Ovary (tissue), 10 donors: ENCODE measurements at places on chromosomes 12 and 14. TPM values are rescaled to one million over a fixed set of nuclear protein-coding genes. Genes with fewer than 3 reads are reported as not detected.

GRCh38 chr14:36604757-36605505 lies 22.5 kb upstream of the NKX2-8 start:
- no peaks in the 10 kb centered on the region for H3K27me3 ChIP-seq
- H3K4me1 ChIP-seq: no peaks in the 10 kb centered on the region
- no peak overlapping the region for H3K27ac ChIP-seq
- DNase-seq: no peak
- H3K4me3 ChIP-seq: no peak overlapping the region
- H3K36me3 ChIP-seq: no peaks in the 10 kb centered on the region

- DNase-seq: no peak
- no peaks in the 10 kb centered on the region for H3K36me3 ChIP-seq
- H3K4me1 ChIP-seq: no peaks in the 10 kb centered on the region
- H3K4me3 ChIP-seq: no peak overlapping the region
- H3K27ac ChIP-seq: no peak overlapping the region
- no peaks in the 10 kb centered on the region for H3K27me3 ChIP-seq
Observed at GRCh38 chr12:13812168-13812567, 169.2 kb downstream of the GRIN2B start.

Gene BHLHE41
- 42.8 TPM for total RNA-seq

DNA sequence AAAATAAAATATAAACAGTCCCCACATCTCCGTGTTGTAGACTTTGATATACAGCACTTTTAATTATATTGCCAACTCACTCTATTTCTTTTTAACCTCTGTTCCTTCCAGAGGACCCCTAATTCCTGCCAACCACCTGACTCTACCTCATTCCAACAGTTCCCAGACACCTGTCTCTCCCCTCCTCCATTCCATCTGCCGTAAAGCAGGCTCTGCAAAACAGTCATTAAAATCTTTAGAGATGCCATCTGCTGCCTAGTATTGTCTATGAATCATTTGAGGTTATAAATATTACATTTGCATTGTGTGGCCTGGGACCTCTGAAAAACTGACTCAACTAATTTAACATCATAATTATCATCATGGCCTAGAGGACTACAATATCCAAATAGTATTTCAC lies 148.8 kb upstream of the DCN start:
- H3K27ac ChIP-seq: no peak overlapping the region
- no peaks in the 10 kb centered on the region for H3K27me3 ChIP-seq
- H3K4me3 ChIP-seq: no peak overlapping the region
- no peak for DNase-seq
- H3K4me1 ChIP-seq: peaks cover 2% of the 10 kb centered on the region

- H3K36me3 ChIP-seq: no peaks in the 10 kb centered on the region
- no peak for DNase-seq
- H3K27ac ChIP-seq: no peak overlapping the region
- H3K4me1 ChIP-seq: no peaks in the 10 kb centered on the region
- H3K4me3 ChIP-seq: no peak overlapping the region
Observed at GRCh38 chr14:55662752-55663151, 82.7 kb downstream of the KTN1 start.

DNA sequence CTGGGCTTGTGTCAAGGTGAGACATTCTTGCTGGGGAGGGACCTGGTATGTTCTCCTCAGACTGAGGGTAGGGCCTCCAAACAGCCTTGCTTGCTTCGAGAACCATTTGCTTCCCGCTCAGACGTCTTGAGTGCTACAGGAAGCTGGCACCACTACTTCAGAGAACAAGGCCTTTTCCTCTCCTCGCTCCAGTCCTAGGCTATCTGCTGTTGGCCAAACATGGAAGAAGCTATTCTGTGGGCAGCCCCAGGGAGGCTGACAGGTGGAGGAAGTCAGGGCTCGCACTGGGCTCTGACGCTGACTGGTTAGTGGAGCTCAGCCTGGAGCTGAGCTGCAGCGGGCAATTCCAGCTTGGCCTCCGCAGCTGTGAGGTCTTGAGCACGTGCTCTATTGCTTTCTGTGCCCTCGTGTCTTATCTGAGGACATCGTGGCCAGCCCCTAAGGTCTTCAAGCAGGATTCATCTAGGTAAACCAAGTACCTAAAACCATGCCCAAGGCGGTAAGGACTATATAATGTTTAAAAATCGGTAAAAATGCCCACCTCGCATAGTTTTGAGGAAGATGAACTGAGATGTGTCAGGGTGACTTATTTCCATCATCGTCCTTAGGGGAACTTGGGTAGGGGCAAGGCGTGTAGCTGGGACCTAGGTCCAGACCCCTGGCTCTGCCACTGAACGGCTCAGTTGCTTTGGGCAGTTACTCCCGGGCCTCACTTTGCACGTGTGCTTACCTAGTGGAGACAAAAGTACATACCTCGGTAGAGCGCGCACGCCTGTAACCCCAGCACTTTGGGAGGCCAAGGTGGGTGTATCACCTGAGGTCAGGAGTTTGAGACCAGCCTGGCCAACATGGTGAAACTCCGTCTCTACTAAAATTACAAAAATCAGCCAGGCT lies 4.3 kb downstream of the GAPDH start:
- peaks cover 7% of the 10 kb centered on the region for H3K4me1 ChIP-seq
- H3K27ac ChIP-seq: no peak overlapping the region
- H3K36me3 ChIP-seq: no peaks in the 10 kb centered on the region
- DNase-seq: no peak

GRCh38 chr14:92585981-92586937 lies 72.7 kb downstream of the RIN3 start:
- H3K27me3 ChIP-seq: no peaks in the 10 kb centered on the region
- peak overlapping the region; percentile 67 for H3K27ac ChIP-seq

- H3K36me3 ChIP-seq: no peaks in the 10 kb centered on the region
- no peaks in the 10 kb centered on the region for H3K27me3 ChIP-seq
- peak; percentile 81 for DNase-seq
- H3K4me1 ChIP-seq: peaks cover 25% of the 10 kb centered on the region
- peak within 1 kb of the TSS; percentile 99 for H3K27ac ChIP-seq
- peak within 1 kb of the TSS; percentile 42 for H3K4me3 ChIP-seq
Observed at GRCh38 chr12:53499266-53500141, at the start of gene MAP3K12. Gene MAP3K12 (minus strand): TSS chr12:53499458. CDS start chr12:53487391, 12,067 bp downstream.

DNA sequence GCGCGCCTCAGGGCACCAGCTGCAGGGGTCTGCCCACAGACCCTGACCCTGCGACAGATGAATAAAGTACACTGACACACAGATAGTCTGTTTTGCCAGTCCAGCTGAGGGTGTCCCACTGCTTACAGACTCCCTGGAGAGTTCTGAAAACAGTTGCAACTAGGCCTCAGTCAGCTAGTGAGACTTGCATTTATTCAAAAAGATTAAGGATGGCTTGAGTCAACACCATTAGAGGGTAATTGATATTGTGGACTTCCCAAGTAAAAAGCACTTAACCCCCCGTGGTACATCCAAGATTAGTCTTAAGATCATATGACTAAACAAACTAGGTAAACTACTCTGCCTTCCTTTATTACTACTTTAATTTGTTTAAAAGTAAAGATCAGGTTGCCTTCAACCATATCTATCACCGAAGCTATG lies 11.1 kb upstream of the PSEN1 start:
- H3K27me3 ChIP-seq: no peaks in the 10 kb centered on the region
- no peak for DNase-seq
- no peaks in the 10 kb centered on the region for H3K36me3 ChIP-seq
- no peak overlapping the region for H3K4me3 ChIP-seq
- H3K4me1 ChIP-seq: no peaks in the 10 kb centered on the region

GRCh38 chr12:117294189-117294603 lies 67.2 kb downstream of the NOS1 start:
- H3K27me3 ChIP-seq: no peaks in the 10 kb centered on the region
- no peak overlapping the region for H3K4me3 ChIP-seq
- H3K4me1 ChIP-seq: no peaks in the 10 kb centered on the region
- no peak overlapping the region for H3K27ac ChIP-seq
- H3K36me3 ChIP-seq: no peaks in the 10 kb centered on the region
- no peak for DNase-seq

Gene HOXC11
- total RNA-seq: not detected

Gene DPF3
- total RNA-seq: 34.4 TPM

DNA sequence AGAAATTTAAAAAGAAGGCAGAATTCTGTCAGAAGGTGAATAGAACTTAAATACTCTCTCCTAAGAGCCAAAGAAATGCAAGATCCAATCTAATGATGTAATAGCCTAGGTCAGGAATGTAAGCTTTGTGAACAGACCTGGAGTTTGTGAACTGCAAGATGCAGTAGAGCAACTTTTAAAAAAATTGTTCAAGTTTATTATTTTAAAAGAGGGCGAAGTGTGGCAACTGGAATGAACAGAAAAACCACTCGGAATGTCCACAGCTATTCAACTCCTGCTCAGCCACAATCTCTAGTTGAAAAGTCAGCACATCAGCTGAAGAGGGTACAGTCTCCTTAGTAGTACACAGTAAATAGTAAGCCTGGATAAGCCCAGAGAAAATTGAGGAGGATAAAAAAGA lies 228.8 kb downstream of the PPFIA2 start:
- no peaks in the 10 kb centered on the region for H3K27me3 ChIP-seq
- H3K4me1 ChIP-seq: no peaks in the 10 kb centered on the region
- H3K4me3 ChIP-seq: no peak overlapping the region
- H3K27ac ChIP-seq: no peak overlapping the region
- no peaks in the 10 kb centered on the region for H3K36me3 ChIP-seq

- peaks cover 3% of the 10 kb centered on the region for H3K4me1 ChIP-seq
- H3K27me3 ChIP-seq: no peaks in the 10 kb centered on the region
- H3K36me3 ChIP-seq: no peaks in the 10 kb centered on the region
- H3K27ac ChIP-seq: no peak overlapping the region
- H3K4me3 ChIP-seq: no peak overlapping the region
Observed at GRCh38 chr14:94575730-94576585, 5.3 kb upstream of the SERPINA5 start.

Gene AICDA
- not detected for total RNA-seq

Gene FAIM2
- total RNA-seq: 19.3 TPM

DNA sequence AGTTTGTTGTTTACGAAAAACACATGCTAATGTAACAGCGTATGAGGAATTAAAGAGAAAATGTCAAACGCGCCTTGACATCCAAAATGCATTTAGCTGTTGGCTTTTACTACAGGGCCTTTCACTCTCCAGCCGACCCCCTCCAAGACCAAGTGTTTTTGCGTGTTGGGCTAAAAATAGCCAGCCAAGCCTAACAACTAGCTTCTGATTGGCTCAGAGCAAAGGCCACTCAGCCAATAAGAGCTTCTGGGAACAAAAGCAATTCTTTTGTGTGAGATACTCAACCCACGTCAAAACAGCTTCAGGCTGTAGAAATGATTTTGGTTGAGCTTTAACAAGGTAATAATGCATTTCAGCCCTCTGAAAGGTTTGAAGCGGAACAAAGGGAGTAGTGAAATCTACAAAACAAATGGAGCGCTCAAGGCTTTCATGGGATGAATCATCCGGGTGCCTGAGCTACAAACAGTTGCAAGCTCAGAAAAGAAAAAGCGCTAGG lies 198.7 kb upstream of the DCN start:
- H3K27ac ChIP-seq: no peak overlapping the region
- no peaks in the 10 kb centered on the region for H3K4me1 ChIP-seq
- peak overlapping the region; percentile 19 for H3K4me3 ChIP-seq
- DNase-seq: peak; percentile 52

GRCh38 chr12:104296718-104297117 lies 6.8 kb upstream of the EID3 start:
- H3K27me3 ChIP-seq: no peaks in the 10 kb centered on the region
- no peaks in the 10 kb centered on the region for H3K36me3 ChIP-seq
- no peak overlapping the region for H3K4me3 ChIP-seq
- H3K4me1 ChIP-seq: peaks cover 7% of the 10 kb centered on the region
- no peak overlapping the region for H3K27ac ChIP-seq

GRCh38 chr12:130280231-130280630 lies 57.5 kb upstream of the PIWIL1 start:
- no peak overlapping the region for H3K4me3 ChIP-seq
- no peaks in the 10 kb centered on the region for H3K4me1 ChIP-seq
- no peaks in the 10 kb centered on the region for H3K36me3 ChIP-seq
- H3K27ac ChIP-seq: no peak overlapping the region
- H3K27me3 ChIP-seq: no peaks in the 10 kb centered on the region

GRCh38 chr12:1197264-1198018 lies 206.4 kb downstream of the ERC1 start:
- no peak overlapping the region for H3K4me3 ChIP-seq
- H3K4me1 ChIP-seq: no peaks in the 10 kb centered on the region
- no peak overlapping the region for H3K27ac ChIP-seq
- no peak for DNase-seq
- H3K27me3 ChIP-seq: no peaks in the 10 kb centered on the region
- H3K36me3 ChIP-seq: no peaks in the 10 kb centered on the region

Gene CFAP54
- 3.6 TPM for total RNA-seq

Gene NANOG
- total RNA-seq: not detected

DNA sequence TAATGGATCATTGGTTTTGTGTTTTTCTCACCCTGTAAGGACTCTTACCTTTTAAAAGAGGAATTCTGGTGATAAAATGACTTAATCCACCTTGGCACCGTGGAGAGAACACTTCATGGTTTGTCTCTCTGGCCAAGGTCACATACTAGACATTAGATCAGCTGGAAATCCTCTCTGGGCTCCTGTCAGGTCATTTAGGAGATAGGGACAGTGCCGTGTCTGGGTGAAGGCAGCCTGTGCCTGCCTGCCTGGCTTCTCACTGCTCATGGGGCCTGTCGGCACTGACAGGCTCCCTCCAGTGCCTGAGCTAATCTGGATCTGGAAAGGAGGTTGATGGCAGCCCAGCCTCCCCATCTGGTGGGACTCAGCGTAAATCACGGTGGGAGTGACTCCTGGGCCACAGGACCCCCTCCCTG lies 5.7 kb downstream of the CRADD start:
- no peak overlapping the region for H3K4me3 ChIP-seq
- H3K4me1 ChIP-seq: peaks cover 15% of the 10 kb centered on the region
- peak overlapping the region; percentile 58 for H3K27ac ChIP-seq
- peak; percentile 67 for DNase-seq
- no peaks in the 10 kb centered on the region for H3K27me3 ChIP-seq

GRCh38 chr14:105470350-105471296 lies 4.0 kb upstream of the CRIP2 start:
- no peaks in the 10 kb centered on the region for H3K27me3 ChIP-seq
- peak overlapping the region; percentile 10 for H3K27ac ChIP-seq
- H3K4me1 ChIP-seq: peaks cover 9% of the 10 kb centered on the region
- peak; percentile 36 for DNase-seq
- no peaks in the 10 kb centered on the region for H3K36me3 ChIP-seq
